ENCODE measurements at places on chromosomes 7 and 10. TPM values are rescaled to one million over a fixed set of nuclear protein-coding genes. Genes with fewer than 3 reads are reported as not detected.

Gene TAS2R4
- total RNA-seq: 0.26 TPM

Gene NANOS1
- 2.2 TPM for total RNA-seq

Gene IMMP2L
- total RNA-seq: 18.3 TPM

Gene POR
- total RNA-seq: 154 TPM

Gene MDFIC
- total RNA-seq: 24.0 TPM

Gene GIMAP6
- not detected for total RNA-seq

Gene PPA1
- total RNA-seq: 197 TPM

Gene ACSM6
- not detected for total RNA-seq

Gene SEC31B
- total RNA-seq: 2.5 TPM

Gene TEX36
- total RNA-seq: not detected

Gene BAIAP2L1
- total RNA-seq: 56.0 TPM

Gene DPYSL4
- 20.5 TPM for total RNA-seq

Gene PON1
- total RNA-seq: 0.34 TPM

Gene LIPF
- total RNA-seq: not detected

Gene TSPAN33
- total RNA-seq: 6.5 TPM

Gene SEC24C
- 65.2 TPM for total RNA-seq

Gene ACTL6B
- total RNA-seq: not detected

Gene DENND2A
- 0.25 TPM for total RNA-seq

Gene RBP3
- total RNA-seq: not detected

Gene CNPY1
- total RNA-seq: not detected

Gene PIK3CG
- not detected for total RNA-seq

Gene HOXA10
- total RNA-seq: 9.0 TPM

Gene CDK1
- 87.6 TPM for total RNA-seq

Gene ZPBP
- not detected for total RNA-seq

Gene NEUROG3
- not detected for total RNA-seq

Gene ARHGAP19
- 5.3 TPM for total RNA-seq

Gene NUTM2A
- not detected for total RNA-seq

Gene SLC13A4
- not detected for total RNA-seq

Gene FAM241B
- total RNA-seq: 20.1 TPM

Gene GPR15LG
- total RNA-seq: not detected

Gene VWDE
- 0.31 TPM for total RNA-seq

Gene ANKRD1
- 4.4 TPM for total RNA-seq

Gene MRC1
- total RNA-seq: 0.03 TPM

Gene ANKRD30A
- 1.4 TPM for total RNA-seq

Gene KAZALD1
- 2.8 TPM for total RNA-seq

Gene TRIL
- total RNA-seq: not detected

Gene SORCS3
- not detected for total RNA-seq

Gene UNCX
- not detected for total RNA-seq

Gene ADAM8
- 2.2 TPM for total RNA-seq

Gene TBXAS1
- total RNA-seq: 11.0 TPM

Gene IFIT1B
- total RNA-seq: not detected

Gene HOXA7
- total RNA-seq: 5.1 TPM

Gene KIAA1217
- 3.2 TPM for total RNA-seq

Data from A549 treated with CpdA at 1 μM for 4 hours (cell line).